Common myeloid progenitor, CD34-positive (primary cell): ENCODE measurements at places on chromosomes 12 and 14.
A peak's percentile ranks its signal among the peaks of the same experiment; 100 is the strongest.

DNA sequence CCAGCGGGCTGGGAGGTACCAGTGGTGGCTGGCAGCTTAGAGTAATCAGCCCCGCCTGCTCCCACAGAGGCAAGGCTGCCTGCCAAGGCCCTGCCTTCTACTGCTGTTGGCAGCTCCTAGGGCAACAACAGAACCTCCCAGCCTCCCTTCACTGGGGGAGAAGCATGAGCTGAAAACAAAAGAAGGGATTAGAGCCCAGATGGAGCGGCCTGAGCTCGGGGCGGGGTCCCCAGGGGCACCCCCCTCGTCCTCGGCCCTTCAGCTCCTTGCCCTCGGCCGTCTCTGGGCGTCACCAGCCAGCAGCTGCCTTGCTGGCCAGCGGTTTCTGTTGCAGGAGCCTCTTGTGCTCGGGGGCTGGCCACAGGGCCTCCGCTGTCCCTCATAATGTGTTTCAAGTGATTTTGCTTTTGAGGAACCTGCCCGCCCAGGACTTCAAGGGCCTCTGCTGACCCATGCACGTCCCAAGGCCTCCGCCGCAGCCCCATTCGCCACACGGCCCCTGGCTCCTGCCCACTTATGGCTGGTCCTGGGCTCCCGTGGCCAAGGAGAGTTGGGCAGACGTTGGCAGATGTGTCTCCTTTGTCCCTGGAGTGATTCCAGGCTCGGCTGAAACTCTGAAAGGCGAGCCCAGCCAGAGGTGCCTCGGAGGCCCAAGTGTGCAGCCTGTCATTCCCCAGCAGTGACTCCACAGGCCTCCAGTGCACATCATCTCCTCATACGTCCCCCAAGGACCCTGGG lies 49.7 kb downstream of the PSMA6 start:
- DNase-seq = peak; percentile 95

- DNase-seq = no peak
These were observed 32.1 kb downstream of the GALNT16 start for GRCh38 chr14:69291891-69292561.

DNA sequence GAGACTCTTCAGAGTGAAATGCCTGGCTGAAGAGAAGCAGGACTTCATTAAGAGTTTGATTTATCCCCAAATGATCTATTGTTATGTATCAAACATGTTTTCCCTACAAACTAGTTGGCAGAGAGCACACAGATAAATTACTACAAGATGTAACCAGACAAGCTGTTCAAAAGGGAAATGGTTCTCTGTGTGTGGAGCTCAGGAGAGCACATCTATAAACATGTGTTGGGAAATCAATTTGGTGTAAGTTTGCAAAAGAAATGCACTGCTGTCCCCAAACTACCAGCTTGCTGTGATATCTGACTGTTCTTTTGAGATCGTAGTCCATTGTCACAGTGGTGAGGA lies 159.2 kb downstream of the PAH start:
- DNase-seq = no peak

DNA sequence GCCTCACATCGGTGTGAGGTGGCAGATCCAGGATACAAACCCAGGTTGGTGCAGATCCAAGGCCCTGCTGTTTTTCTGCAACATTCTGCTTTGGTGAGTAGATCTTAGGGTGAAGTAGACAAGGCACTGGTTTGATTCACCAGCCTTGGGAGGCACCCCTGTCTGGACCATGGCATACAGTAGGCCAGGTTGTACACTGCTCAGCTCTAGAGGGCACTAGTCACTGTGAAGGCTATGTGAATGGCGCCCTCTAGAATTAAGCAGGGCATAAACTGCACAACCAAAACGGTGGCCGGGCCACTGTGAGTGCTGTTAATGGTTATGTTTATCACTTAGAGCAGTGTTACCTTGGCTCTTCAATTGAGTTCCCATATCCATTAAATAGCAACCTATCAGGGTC lies 280.6 kb upstream of the PWP1 start:
- peak; percentile 36 for DNase-seq

DNA sequence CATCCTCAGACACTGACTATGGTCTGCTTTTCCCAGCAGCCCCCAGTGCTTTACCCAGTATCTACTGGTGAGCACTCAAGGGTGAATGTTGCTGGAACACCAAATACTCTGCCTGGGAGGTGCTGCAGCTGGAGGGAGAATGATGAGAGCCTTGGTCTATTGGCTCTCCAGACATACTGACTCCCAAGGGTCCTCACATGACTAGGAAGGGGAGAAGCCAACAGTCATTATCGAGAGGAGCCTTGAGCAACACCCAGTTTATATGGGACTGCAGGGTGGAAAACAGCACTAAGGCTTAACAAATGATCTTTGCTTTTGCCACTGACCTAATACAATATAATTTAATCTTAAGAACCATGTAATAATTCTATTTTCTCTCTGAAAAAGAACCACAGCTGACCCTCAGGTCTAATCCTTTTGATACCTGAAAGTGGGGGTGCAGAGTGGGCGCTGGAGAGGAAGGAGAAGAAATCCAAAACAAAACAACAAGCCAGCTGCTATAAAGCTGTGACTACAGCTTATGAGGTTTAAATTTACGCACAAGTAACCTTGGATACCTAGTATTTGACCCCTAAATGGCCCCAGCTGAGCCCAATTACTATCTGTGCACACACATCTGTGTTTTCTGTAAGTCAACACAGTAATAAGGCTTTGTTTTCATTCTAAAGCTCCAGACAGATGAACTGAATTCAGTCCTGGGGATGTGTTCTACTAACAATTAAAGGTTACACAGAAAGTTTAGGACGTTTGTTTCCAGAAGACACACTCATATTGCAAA lies 107.8 kb upstream of the GRIP1 start:
- no peak for DNase-seq

DNA sequence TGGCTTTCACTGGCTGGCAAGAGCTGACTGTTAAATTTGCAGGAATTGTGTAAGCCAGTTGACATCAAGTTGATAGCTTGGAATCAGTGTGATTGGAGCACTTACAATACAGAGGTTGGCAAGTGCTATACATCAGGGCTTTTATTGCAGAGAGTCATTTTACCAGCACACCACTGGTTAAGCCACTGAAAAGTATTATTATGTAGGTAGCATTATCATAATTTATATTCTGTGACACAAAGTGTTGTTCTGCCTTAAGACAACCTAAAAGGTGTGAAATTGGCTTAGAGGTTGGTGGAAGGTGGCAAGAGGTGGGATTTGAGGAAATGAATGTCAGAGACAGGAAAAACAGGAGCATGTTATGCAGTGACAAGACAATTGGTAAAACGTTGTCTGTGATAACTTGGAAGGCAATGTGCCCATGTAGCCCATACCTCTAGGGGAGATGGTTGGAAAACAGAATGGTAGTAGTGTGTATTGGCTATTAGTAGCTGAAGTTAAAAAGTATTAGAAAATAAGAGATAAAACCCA lies 172.9 kb upstream of the PRICKLE1 start:
- no peak for DNase-seq

DNA sequence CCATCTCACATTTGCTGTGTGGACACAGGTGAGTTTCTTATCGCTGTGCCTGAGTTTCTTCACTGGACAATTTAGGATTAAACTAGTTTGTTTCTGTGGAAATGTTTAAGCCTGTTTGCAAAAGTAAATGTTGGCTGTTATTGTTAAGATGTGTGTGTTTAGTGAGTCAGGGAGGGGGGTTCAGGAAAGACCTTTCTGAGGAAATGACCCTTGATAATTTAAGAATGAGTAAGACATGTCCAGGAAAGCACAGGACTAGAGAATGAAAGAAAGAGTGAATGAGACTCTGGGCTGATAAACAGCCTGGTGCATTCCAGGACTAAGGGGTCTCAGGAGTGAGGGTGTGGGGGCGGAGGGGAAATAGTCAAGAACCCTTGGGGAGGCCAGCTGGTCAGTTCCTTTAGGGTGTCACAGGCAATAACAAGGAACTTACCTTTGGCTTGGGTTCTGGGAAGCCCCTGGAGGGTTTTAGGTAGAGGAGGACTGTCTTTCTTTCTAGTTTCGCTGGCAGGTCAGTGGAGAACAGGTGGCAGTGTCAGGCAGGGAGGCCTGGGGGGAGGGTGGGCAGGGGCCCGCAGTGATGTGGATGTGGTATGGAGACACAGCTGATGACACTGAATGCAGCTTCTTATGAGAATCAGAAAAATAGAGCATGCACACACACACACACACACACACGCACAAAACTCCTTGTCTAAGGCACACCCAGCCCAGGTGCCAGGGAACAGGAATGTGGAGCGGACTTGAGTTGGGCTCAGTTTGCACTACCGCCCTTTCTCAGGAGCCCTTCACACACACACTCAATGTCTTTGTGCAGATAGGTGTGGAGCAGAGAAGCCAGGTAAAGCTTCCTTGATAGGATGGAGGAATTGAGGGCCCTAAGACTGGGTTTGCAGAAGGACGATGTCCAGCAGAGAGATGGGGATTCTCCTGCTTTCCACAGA lies 1005.5 kb downstream of the VRK1 start:
- DNase-seq = no peak

GRCh38 chr12:94566345-94566744 lies 84.0 kb downstream of the TMCC3 start:
- peak; percentile 83 for DNase-seq

DNA sequence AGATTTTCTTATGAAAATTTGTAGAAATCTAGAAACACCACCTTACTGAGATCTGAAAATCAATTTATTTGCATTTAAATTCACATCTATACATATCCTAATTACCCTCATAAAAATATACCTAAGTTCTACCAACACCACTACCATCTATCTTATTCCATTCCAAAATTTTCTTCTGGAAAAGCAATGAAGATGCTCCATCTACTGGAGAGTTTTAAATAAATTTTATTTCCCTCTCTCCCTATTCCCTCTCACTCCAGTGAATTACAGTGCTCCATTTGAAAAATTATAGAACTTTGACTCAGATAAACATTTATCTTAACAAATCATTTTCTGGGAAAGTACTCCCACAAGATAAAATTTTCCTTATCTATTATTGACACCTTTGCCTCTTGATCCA lies 2.3 kb upstream of the C14orf39 start:
- no peak for DNase-seq

DNA sequence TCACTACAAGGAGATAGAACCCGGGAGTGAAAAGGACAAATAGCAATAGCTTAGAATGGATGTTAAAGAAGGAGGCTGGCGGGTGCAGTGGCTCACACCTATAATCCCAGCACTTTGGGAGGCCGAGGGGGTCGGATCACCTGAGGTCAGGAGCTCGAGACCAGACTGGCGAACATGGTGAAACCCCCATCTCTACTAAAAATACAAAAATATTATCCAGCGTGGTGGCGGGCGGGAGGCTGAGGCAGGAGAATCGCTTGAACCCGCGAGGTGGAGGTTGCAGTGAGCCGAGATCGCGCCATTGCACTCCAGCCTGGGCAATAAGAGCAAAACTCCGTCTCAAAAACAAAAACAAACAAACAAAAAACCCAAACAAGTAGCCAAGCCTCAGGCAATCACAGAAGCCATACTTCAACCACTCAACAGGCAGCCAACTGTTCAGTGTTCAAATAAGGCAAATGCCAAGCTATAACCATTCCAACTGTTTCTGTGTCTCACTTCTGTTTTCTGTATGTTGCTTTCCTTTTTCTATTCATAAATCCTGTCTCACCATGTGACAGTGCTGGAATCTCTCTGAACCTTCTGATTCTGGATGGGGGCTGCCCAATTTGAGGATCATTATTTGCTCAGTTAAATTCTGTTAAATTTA lies 3.9 kb upstream of the SPTLC2 start:
- no peak for DNase-seq

GRCh38 chr12:10126413-10126812 lies 3.6 kb downstream of the CLEC7A start:
- DNase-seq = no peak

DNA sequence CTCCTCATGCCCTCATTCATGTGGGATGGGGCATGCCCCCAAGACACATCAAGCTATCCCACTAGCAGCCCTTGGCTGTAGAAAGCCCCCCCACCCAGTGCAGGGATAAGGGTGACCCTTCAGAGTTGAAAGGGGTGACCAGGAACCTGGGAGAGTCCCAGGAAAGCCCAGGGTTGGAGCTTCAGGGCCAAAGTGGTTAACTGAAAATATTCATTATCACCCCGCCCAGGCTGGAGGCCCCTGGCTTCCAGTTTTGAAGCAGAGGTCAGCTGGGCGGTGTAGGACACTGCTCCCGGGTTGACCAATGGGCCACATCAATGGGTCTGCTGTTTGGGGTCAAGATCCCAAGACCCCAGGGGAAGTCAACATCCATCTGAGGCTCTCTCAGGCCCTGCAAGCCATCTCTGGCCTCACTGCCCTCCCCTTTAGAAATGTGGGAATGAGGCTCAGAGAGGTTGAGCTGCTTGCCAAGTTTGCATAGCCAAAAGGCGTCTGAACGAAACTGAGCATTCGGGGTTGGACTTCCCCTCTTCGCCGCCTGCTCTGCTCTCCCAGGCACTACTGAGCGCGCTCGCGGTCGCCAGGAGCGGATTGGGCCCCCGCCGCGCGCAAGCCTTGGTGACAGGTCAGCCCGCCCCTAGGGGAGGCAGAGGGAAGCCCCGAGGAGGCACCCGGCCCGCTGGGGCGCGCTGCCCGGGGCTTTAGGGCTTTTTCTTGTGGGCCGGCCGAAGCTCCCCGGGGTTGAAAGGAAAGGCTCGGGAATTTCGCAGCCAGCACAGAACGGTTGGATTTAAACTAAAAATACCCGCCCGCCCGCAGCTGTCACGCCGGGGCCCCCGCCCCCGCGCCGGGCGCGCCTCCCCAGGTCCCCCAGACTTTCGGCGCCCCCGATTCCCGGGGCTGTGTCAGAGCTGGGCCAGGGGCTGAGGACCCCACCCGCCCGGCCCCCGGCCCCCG lies 576 bp downstream of the SYNE3 start:
- peak; percentile 95 for DNase-seq

DNA sequence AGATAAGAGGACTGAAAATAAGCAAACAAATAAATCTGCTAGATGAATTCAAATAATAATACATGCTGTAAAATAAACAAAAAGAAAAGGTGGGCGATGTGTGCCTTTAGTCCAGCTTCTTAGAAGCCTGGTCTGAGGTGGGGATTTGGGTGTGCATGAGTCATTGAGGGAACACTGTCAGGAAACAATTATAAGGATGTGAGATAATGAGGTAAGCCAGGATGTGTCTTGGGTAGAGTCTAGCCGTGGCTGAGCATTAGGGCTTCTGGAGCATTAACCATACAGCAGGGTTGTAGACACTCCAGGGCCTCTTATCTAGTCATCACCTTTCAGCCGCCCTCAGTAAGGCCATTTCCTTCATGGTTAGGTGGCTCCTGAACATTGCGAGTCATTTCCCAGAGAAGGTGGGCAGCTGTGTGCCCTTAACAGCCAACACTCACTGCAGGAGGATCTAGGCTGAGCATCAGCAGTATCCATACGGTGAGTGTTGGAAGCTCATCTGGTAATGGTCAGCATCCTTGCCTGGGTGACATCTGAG lies 405.6 kb downstream of the GLT1D1 start:
- no peak for DNase-seq

DNA sequence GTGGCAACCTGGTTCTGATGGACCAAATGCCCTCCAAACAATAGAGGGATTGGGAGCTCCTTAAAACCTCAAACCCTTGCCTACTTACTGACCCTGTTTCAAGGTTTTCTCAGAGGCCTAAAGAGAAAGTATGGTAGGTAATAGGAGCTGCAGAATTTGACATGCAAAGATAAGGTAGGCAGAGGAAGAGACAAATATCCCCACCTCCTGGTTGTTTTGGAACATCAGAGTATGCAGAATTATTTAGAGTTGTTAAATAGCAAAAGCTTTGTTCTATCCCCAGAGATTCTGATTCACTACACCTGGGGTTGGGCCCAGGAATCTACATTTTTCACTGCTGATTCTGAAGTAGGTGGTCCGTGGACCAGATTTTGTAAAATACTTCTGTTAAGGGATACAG lies 421.2 kb downstream of the SOX5 start:
- no peak for DNase-seq
